ENCODE measurements at places on chromosomes 6 and 20.

DNA sequence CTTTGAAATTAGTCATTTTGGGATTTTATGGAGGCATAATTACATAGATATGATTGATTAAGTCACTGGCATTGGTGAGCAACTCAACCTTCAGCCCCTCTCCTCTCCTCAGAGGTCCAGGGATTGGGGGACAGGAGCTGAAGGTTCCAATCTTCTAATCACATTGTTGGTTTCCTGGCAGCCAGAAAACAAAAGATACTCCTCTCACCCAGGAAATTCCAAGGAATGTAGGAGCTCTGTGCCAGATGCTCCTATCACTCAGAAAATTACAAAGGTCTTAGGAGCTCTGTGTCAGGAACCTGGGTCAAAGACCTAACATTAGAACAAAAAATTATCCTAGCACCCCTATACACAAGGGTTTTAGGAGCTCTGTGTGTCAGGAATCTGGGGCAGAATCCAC is 679.7 kb upstream of the ID4 start:
- DNase-seq = no peak

GRCh38 chr6:128057946-128058345 is 157.1 kb upstream of the THEMIS start:
- no peak for DNase-seq

DNA sequence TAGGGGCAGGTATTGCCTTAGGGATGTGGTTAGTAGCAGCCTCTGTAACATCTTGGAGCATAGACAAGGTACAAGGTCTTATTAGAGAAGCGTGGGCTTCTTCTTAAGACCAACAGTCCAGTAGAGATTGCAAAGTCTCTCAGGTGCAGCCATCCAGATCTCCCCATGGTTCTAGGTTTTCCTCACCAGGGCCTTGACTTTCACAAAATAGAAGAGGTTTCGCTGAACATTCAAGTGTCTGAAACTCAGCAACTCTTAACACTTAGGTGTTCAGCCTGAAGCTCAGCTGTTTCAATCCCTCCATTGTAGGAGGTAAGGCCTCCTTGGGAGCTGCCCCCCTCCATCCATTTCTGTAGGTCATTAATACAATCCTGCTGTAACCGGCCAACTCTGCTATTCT is 44.4 kb downstream of the GOPC start:
- no peak for DNase-seq

DNA sequence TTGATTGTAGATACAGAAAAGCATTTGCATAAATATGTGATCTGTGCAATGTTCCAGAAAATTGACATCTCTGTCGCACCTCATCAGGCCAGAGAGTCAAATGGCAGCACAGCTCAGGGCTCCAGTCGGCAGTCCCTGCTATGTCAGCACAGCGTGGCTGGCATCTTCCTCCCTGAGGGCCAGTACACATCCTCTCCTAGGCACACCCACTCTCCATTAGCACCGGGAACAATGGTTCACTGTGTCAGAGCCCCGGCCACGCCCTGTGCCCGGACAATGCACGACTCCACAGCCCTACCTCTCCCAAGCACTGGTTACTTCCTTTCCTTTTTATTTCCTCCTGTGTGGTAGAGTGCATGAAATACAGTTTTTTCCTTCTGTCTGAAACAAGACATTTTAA is 114.9 kb downstream of the FOXC1 start:
- DNase-seq = no peak

Data from CD4-positive, alpha-beta T cell treated with Interleukin-17A for 4 hours (primary cell).